ENCODE measurements at places on chromosomes 2 and 18.

DNA sequence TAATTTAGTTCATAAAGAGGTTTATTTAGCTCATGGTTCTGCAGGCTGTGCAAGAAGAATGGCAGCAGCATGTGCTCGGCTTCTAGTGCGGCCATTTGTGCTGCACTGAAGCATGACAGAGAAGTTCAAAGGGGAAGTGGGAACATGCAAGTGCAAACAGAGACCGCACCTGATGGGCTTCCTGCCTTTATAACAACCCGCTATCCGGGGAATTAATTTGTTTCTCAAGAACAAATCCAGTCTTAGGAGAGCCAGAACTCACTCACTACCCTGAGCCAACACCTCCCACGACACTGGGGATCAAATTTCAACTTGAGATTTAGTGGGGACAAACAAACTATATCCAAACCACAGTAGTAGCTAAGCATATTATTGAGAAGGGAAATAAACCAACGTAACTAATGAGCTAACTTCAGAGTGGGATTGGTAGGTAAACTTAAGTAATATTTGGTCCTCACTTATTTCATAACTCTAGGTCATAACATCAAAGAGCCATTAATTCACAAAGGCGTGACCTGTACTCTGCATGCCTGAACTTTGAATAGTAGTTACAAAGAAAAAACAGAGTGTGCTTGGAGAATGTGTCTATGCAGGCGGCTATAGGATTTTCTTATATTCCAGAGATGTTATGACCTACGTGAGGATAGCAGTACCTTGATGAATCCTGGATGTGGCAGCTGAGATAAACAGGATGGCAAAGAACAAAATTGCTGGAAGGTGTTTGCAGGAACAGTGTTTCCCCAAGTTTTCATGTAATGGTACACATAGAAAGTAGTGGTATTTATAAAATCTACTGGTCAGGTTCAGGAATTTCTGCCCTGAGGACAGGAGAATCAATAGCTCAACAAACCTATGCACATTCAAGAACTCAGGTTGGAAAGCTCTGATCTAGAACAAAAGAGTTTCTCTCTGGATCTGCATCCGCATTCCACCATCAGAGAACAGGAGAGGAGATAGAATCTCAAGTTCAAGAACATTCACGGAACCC is 845.9 kb upstream of the ID2 start:
- DNase-seq, result peak; percentile 87

DNA sequence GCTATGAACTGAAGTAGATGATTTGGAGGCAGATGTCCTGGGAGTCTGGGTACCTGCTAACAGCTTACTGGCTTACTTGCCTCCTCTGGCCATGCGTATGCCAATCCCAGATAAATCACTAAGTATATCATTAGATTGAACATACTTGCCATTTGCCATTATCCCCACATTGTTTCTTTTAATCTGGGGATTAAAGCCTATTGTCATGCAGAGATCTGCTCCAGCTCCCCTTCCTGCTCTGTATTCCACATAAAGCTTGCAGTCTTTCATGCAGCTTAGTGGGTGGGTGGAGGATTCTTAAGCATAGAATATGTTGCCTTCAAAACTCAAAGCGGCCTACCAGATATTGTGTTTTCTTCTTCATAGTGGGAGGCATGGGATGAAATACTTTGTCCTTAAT is 311.8 kb upstream of the MMADHC start:
- DNase-seq, result no peak

DNA sequence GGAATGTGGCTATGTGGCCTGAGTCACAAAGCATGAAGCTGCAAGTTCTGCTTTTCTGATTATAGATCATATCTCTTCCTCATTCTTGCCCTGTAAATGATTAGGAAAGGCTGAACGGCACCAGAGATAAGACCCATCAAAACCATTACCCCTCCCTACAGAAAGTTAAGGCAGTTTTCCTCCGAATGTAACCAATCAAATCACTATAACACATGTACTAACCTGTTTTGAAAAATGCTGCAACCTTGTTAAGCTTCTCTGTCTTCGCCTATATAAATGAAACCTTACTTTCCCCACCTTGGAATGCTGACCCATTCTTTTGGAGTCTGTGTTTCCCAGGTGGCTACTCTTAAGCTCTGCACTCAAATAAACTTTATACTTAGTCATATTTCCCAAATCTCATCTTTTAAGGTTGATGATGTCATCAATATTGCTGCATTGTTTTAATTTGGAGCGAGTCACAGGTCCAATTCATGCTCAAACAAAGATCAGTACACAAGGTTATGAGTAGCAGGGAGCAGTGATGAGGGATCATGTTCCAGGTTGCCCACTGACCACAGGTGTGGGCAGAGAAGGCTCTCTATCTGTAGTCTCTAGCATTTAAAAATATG is 662.3 kb downstream of the IRS1 start:
- DNase-seq, result no peak

DNA sequence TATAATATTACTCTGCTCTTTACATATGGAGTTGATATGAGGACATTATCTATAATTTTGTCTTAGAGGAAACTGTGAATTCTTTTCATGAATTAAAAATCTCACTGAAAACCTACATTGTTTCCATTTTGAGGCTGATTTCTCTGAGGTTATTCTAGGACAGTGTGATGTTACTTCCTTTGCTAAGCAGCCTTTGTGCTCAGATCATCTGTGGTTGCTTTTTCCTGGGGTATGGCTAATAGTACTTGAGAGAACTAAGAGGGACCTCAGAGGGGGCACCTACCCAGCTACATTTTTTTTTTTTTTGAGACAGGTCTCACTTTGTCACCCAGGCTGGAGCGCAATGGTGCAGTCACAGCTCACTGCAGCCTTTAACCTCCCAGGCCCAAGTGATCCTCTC is 8.7 kb upstream of the MPP4 start:
- no peak for DNase-seq

- peak; percentile 46 for DNase-seq
Observed at GRCh38 chr2:189444322-189444721, 3.0 kb downstream of the WDR75 start.

DNA sequence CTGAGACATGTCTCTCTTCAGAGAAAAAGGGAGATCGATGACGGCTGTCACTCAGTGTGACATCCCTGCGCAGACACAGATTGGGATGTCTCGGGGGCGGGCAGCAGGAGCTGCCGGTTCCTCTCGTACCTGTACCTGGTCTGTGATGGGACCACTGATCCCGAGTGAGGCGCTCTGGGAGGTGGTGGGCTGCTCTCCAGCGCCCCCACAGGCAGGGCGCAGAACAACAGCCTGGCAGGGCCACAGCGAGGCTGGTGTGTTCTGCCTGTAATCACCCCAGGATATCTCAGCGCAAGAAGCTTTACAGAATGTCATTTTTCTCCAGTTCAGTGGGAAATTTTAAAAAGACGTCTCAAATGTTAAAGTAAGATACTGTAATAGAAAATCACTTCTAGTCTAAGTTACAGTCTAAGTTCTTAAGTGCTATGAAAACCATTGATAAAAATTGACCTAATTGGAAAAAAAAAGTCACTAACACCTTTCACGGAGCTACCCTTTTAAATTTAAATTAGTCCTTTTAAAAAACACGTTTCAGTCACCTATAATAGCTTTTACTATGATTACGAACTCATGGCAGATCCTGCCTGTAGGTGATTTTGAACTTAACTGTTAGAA is 189.8 kb downstream of the SNTG2 start:
- DNase-seq, result no peak

GRCh38 chr2:18073601-18074000 is 195.1 kb downstream of the KCNS3 start:
- no peak for DNase-seq

DNA sequence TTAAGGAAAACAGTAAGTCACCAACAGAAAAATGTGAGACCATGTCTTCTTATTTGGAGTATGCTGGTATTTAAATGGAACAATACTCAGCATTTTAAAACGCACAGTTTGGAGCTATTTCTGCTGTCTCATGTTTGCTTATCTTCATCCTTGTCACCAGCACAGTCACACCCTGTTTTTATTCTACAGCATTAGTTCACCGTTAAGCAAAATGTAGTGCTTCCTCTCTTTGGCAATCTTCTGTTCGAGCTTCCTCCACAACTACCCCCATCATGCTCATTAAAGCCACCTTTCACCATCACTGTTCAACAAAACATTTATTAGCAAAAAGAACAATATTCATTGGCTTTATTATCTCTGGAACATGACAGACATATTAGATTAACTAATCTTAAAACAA is 64.0 kb downstream of the SLC40A1 start:
- no peak for DNase-seq

GRCh38 chr2:135800513-135801460 is 36.2 kb downstream of the LCT start:
- DNase-seq, result no peak

DNA sequence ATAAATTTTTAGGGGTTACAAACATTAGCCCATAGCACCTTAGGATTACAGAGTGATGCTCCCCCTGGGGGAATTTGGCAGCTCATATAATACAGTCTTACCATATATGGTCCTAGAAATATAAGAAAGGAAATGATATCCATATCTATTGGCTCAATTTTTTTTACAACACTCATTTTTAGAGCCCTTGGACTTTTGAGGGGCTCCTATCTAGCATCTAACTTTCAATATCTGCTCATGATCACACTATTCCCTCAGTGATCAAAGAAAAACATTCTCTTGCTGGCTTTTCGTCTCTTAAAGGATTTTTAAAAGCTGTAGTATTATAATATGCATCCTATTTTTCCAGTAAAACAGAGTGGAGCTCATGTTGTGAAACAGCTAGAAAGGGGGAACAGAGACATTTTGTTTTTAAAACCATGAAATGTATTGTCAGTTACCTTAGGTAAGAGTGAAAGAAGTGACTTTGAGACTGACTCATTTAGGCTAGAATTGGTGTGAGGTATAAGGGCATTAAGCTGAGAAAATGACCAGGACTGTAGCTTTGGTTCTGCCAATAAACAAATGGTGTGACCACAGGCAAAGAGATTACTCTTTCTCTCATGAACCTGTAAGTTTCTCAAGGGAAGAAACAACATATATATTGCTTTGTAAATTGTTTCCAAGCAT is 65.8 kb downstream of the ALPK2 start:
- DNase-seq, result peak; percentile 89

- DNase-seq, result no peak
Observed at GRCh38 chr18:44548291-44549221, 132.1 kb upstream of the SETBP1 start.

DNA sequence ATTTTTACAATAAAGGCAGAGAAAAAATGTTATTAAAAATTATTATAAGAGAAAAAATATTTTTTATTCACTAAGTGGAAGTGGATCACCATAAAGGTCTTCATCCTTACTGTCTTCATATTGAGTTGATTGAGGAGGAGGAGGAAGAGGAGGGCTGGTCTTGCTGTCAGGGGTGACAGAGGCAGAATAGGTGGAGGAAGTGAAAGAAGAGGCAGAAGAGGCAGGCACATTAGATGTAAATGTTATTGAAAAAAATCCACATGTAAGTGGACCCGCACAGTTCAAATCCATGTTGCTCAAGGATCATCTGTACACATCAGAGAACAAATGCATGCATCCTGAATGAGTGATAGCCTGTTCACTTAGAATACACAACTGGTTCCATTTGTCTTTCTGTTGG is 6.4 kb upstream of the SPATS2L start:
- DNase-seq, result no peak

DNA sequence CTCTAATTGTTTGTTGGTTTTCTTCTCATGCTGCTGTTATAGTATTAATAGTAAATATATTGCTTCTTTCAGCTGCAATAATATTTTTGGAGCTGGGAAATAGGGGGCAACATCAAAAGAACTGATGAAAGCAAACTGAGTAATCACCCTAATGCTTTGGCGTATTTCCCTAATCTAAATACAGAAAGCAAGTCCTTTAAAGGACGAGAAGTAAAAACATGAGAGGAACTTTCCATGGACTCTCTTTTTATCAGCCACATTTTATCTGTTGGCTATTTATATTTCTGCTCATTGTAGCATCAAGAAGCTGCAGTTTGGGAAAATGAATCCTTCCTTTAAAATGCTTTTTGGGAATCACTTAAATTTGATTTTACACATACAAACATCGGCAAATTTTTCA is 139.9 kb upstream of the SLC8A1 start:
- no peak for DNase-seq

GRCh38 chr2:98468621-98469236 is 24.1 kb downstream of the INPP4A start:
- peak; percentile 91 for DNase-seq

DNA sequence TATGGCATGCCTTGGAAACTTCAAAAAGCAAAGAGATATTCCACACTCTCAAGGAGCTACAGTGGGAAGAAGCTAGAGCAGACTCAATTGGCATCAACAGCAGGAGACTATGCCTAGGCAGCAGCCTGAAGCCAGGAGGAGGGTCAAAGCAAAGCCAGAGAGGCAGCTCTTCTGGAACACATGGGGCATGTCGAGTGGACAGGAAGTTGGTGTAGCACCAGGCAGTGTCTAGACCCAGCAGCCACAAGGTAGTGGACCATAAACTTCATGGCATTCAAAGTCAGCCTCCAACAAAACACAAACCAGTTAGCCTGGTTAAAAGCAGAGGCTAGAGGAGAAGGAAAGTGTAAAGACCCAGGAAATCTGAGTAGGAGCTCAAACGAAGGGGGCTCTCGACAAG is 311.2 kb upstream of the PKDCC start:
- DNase-seq, result no peak

- DNase-seq, result no peak
Observed at GRCh38 chr2:200408428-200409316, 101.2 kb downstream of the KCTD18 start.

GRCh38 chr2:24920809-24921441 is 888 bp upstream of the ADCY3 start:
- DNase-seq, result peak; percentile 41

GRCh38 chr2:122041455-122041854 is 286.0 kb downstream of the TSN start:
- no peak for DNase-seq

DNA sequence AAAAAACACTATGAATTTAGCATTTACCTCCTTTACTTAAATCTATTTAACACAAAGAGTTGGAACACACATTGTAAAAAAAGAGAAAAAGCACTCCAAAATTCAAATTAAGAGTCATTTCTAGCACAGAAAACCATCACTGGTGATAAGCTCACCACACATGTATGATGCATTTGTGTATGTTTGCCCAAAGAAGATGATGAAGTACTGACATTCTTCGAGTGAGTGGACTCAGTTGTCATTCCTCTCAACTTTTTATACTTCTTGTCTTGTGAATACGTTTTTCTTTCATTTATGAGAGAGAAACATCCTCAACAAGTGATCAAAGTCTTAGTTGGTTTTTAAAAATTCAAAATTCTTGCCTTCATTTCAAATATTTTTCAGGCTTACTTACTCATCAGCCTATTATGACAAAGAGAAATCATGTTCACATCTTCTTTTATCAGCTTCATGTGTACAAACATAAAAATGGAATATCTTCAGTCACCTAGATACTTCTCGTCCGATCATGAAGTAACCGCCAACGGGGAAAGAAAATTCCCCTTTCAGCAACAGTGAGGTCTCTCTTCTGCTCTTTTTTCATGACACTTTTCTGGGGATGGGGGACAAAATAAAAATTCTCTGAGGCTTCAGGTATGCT is 1.5 kb downstream of the DSEL start:
- DNase-seq, result no peak

- no peak for DNase-seq
Observed at GRCh38 chr2:161708350-161708975, 84.2 kb downstream of the SLC4A10 start.

GRCh38 chr2:129816813-129817574 is 162.5 kb upstream of the RAB6C start:
- no peak for DNase-seq
